ENCODE measurements at places on chromosomes 3 and 15. TPM values are rescaled to one million over a fixed set of nuclear protein-coding genes. Genes with fewer than 3 reads are reported as not detected.

The CHRNA5 gene
- total RNA-seq = 7.7 TPM

The LARP6 gene
- total RNA-seq = not detected

The BOC gene
- 4.2 TPM for total RNA-seq

The OSTN gene
- total RNA-seq = not detected

The C3orf20 gene
- total RNA-seq = 0.07 TPM

The SLC15A2 gene
- 3.5 TPM for total RNA-seq

The CGGBP1 gene
- total RNA-seq = 95.1 TPM

The FBXO40 gene
- total RNA-seq = not detected

The ARHGEF26 gene
- 0.18 TPM for total RNA-seq

The RTP1 gene
- total RNA-seq = not detected

The CDHR4 gene
- total RNA-seq = 0.16 TPM

The ZNF662 gene
- total RNA-seq = 0.21 TPM

All from activated T-helper 2 cell treated with anti-CD3 and anti-CD28 coated beads, Interferon-gamma antibody, Interleukin-2, Interleukin-4, amounts not matched to agents 10 μg/mL and 5 μg/mL and 100 μg/mL, durations not matched to agents 14 hours and 24 hours and 36 hours (primary cell).